ENCODE measurements at places on chromosomes 12 and 14.

- DNase-seq, result no peak
These were observed 92.6 kb downstream of the EMP1 start for GRCh38 chr12:13288937-13289652.

GRCh38 chr14:44108601-44109000 lies 398.5 kb downstream of the FSCB start:
- no peak for DNase-seq

- no peak for DNase-seq
These were observed 79.6 kb upstream of the PSMA6 start for GRCh38 chr14:35212471-35213142.

- DNase-seq, result no peak
These were observed 51.1 kb upstream of the C14orf180 start for GRCh38 chr14:104528496-104528895.

DNA sequence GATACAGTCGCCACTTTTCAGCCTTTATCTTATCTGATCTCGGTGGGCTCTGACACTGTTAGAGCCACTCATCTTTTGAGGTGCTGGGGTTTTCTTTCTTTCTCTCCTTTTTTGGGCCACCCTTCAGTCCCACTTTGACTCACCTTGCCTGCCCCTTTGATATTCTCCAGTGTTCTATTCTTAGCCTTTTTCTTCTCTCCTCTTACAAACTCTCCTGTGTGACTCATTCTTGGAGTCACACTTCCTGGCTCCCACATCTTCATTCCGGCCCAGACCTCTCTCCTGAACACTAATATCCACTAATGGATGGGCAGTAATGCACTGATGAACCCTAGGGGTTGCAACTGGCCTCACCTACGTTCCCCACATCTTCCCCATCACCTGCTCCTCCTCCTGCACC lies 2.2 kb upstream of the DCD start:
- DNase-seq, result no peak

GRCh38 chr12:94769047-94769420 lies 118.7 kb upstream of the TMCC3 start:
- DNase-seq, result no peak

DNA sequence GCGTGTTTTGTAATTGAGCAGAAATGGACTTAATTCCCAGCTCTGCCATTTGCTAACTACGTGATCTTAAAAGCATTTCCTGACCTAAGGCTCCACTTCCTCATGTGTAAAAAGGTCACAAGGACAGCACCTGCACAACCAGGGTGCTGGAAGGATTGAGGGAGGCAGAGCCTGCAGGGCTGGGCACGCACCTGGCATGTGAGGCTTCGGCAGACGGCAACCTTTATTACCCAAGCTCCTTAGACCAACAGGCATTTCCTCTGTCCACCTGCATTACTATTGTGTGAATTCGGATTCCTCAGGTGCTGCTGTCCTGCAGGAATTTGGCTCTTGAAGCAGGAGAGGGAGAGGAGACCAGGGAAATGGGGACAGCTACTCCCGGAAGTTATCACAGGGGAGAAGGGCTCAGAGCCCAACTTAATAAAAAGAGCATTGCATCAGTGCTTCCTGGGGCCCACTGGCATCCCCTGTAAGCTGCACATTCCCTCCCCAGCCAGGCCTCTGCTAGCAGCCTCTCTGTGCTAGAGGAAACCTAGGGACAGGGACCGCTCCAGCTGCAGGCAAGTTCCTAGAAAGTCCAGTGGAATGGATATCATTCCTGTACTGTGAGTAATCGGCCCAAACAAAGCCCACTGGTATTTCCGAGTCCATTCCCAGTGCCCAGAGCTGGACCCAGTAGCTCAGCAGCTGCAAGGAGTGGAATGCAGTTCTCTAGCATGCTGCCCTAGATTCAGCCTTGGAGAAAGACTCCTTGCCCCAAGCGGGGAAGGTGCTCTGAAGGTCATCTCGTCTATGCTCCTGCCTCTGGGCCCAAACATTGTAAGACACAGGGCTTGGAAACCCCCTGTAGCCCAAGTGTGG lies 157.1 kb upstream of the CCND2 start:
- no peak for DNase-seq

- DNase-seq, result no peak
These were observed 62.2 kb downstream of the PAPOLA start for GRCh38 chr14:96564389-96564788.

DNA sequence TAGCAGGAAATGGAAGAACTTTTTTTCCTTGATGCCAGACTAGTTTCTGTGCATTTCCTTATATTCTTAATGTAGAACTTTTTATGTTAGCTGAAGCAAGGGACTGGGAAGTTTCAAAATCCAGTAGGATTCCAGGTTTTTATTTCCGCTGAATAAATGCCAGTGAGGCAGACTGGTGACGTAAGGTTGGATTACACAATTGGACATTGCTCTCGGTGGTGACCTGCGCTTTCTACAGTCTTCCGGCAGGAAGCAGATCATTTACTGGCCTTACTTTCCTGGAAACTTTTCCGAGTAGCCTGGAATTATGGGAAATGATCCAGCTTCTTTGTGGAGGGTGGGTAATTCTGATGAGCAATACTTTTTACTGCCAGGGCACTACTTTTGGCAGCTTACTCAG lies 3.6 kb downstream of the IFT43 start:
- DNase-seq, result peak; percentile 75

- no peak for DNase-seq
These were observed 14.9 kb downstream of the SLC35E3 start for GRCh38 chr12:68760806-68761441.
